ENCODE measurements at places on chromosomes 4 and X. TPM values are rescaled to one million over a fixed set of nuclear protein-coding genes. Genes with fewer than 3 reads are reported as not detected.
A peak's percentile ranks its signal among the peaks of the same experiment; 100 is the strongest.

DNA sequence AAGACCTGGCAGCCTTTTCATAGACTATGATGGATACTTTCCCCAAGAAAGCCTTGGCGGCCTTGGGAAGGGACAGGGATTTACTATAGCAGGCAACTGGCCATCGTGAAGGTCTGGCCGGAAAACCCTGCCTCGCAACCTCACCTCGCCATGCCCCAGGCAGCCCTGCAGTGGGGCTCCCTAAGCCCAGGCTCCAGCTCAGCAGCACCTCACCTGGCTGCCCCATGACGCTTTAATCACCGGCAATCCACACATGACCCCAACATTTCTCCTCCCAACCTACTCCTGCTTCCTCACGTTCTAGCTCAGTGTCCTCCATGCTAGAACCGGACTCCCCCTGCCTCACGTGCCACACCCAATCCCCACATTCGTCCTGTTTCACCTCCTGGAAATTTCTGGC is 82.4 kb downstream of the NSUN7 start:
- DNase-seq = no peak

GRCh38 chrX:9784332-9784731 is 1.9 kb upstream of the SHROOM2 start:
- DNase-seq = no peak

GRCh38 chr4:141347684-141348083 is 127.0 kb downstream of the ZNF330 start:
- no peak for DNase-seq

Gene GAGE13
- not detected for total RNA-seq

Gene DOCK11
- total RNA-seq = 7.7 TPM

GRCh38 chrX:57156397-57157049 is 19.3 kb upstream of the SPIN2A start:
- DNase-seq = no peak

GRCh38 chr4:165325732-165326512 is 1.5 kb upstream of the MSMO1 start:
- peak; percentile 65 for DNase-seq

Gene SPANXA1
- not detected for total RNA-seq

DNA sequence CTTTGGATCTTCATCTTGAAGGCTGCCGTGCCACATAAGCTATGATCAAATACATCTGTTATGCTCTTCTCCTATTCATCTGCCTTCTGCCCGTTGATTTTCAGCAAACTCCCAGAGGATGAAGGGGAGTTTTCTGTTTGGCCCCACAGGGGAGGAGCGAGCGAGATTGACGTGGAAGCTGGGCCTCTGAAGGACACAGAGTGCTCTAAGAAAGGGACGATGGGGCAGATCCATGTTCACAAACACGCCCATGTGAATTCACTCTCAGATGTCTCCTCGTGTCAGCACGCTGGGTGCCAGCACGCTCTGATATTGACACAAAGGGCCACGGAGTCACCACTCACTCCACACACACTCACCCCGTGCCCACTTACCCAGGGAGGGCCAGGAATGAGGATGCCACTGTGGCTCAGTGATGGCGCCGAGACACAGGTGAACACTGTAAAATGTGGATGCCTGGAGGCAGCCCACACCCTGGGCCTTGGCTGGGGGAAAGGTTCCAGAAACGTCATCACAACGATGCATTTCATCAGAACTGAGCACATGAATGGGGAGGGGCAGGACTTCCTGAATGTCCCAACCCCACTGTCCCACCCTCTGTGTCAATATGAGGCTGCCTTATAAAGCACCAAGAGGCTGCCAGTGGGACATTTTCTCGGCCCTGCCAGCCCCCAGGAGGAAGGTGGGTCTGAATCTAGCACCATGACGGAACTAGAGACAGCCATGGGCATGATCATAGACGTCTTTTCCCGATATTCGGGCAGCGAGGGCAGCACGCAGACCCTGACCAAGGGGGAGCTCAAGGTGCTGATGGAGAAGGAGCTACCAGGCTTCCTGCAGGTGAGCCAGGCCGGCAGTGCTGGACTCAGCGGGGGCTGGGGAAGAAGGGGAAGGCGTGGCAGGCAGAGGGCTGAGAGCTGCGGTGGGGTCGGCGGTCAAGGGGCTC is at the start of gene S100P:
S100P (plus strand) TSS at position 648 of the 946 bp plus-strand sequence; CDS start at position 703, 55 bp downstream.
- DNase-seq = no peak

Gene PDCL2
- not detected for total RNA-seq

Gene FAT4
- total RNA-seq = 9.0 TPM

DNA sequence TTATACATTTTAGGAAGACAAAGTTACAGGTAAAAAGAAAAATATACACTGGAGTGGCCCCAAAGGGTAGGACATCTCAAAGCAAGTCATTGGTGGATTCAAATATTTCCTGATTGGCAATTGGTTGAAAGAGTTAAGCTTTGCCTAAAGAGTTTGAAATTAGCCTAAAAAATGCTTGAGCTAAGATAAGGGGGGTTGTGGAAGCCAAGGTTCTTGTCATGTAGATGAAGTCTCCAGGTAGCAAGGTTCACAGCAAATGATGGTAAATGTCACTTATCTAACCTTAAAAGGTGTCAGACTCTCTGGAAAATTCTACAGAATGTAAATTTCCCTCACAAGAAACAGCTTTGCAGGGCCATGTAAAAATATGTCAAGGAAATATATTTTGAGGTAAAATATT is 596.7 kb downstream of the FAT4 start:
- no peak for DNase-seq

Measured in H4 (cell line).